ENCODE measurements at places on chromosomes 13 and 19.

DNA sequence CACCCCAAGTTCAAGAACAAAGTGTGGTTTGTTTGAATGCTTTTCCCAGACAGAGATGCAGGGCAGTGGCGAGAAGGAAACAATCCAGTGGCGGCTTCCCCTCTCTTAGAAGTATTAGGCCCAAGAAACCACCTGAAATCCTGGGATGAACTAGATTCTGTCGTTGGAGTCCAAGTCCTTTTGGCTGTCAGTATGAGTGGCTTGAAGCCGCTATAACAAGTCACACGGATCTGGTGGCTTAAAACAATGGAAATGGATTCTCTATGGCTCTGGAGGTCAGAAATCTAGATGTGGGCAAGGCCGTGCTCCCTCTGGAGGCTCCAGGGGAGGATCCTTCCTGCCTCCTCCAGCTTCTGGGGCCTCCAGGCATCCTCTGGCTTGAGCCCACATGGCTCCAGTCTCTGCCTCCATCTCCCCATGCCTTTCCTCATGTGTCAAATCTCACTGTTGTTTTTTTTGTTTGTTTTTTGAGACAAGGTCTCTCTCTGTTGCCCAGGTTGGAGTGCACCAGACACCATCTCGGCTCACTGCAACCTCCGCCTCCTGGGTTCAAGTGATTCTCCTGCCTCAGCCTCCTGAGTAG is 97.7 kb downstream of the GNG7 start:
- DNase-seq, result no peak

DNA sequence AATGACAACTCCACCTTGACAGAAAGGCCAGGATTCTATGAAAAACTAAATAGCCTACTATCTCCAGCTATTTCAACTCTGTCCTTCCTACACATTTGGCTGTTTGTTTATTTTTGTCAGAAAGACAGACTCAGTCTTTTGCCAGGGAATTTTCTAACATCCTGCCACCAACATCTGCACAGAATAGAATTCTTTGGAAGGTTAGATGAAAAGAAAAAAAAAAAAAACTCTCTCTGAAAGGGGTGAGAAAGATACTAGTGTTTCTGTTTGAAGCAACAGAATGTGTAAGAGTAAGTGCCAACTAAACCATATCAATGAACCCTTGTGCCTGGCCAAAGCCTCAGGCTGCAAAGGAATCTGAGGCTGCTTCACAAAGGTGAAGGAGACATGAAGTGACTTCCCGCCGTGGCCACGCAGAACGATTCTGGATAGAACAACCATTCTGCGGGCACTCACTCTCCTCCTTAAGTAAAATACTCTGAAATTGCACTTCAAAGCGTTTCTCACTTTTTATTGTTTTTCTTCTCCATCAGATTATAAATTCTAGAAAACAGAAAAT is 498.2 kb downstream of the IRS2 start:
- DNase-seq, result no peak

GRCh38 chr13:23531446-23531845 is 38.8 kb upstream of the TNFRSF19 start:
- no peak for DNase-seq

GRCh38 chr19:15129856-15130585 is 22.8 kb downstream of the SYDE1 start:
- DNase-seq, result no peak

DNA sequence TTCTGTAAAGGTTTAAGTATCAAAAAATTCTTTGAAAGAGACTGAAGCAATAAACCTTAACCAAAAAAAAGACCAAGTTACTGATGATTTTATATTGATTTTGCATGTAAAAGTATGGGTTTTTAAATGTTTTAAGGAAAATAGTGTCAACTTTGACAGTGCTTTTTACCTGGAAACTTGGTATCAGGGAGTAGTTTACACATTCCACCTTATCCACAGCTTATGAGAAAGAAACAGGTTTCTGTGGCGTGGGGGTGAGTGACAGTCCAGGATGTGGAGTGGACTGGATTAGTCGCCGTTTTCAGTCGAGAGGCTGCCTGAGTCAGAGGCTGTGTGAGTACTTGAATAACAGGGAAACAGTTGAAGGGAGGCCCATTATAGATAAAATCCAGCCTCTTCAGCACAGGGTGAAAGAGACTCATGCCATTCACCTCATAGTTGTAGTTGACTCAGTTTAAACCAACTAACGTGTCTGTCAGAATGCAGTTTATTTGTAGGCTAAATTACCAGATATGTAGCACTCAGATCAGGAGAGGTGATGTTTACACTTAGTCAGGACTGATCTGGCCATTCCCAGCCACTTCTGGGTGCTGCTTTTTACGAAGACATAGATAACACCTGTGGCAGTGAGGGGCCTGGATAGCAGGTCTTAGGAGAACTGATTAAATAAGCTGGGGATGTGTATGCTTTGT is 595 bp upstream of the GPR183 start:
- no peak for DNase-seq

GRCh38 chr19:53904909-53905308 is 4.2 kb upstream of the CACNG7 start:
- no peak for DNase-seq

DNA sequence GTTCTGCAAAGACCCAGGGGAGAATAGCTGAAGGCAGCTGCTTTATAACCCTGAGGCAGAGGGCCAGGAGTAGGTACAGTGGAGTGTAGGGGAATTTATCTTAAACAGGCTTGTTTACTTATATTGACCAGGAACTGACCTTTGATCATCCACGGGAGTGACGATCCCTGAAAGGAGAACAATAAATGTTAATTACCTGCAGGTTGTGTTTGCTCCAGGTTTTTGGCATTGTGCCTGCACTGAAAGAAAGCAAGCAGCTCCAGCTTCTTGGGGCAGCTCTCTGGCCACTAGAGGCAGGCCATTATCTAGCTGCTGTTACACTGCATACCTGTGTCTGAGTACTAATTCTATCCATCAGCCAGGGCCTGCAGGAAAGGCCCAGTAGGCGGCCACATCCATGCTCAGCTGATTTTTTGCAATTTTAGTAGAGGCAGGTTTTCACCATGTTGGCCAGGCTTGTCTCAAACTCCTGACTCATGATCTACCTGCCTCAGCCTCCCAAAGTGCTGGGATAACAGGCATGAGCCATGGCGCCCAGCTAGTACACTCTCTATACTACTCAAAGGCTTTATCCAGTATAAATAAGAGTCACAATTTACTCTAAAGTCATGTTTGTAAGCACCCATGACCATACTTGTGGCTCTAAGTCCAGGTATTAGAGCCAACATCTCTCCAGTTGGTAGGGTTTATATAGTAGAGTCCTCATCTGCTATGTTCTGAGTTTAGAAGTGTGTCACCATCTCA is 8.5 kb upstream of the ZNF91 start:
- no peak for DNase-seq

DNA sequence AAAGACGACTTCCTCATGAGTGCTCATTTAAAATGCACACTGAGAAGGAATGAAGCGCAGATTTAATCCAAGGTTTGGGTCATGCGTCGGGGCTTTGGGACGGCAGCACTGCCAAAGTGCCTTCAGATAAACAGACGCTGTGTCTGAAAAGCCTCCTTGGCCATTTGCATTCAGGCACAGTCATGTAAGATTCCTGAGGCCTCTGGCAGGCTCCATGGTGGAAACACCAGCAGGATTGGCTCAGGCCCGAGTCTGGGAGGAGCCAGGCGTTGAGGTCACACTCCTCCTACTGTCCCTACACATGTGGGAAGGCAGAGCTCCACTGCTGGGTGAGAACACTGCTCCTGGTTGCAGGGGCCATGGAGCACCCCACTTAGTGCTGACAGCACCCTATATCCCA is 113.3 kb upstream of the KL start:
- DNase-seq, result no peak

DNA sequence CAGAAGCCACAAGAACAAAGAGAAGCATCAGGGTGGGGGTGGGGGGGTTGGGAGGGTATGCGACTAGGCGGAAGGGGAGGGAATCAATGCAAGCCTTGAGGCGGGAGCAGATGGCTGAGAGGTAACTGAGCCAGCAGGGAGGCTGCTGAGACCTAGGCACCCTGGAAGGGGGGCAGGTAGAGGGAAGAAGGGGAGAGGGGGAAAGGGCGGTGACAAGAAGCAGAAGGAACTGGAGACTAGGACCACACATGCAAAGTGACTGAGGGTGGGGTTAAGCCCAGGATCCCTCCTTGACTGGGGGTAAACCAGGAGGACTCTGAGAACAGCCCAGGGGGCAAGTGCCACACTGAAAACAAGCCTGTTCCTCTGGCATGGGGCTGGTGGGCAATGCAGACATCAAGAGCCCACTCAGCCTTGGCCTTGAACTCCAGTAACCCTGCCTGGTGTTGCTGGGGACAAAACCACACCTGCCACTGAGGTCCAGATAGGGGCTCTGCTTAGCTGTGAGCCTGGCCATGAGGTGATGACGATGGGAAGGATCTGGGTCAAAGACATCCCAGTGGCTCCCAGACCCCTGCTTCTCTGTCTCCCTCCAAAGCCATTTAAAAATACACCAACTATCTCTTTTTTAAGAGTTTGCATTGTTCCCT is 20.3 kb downstream of the OPA3 start:
- DNase-seq, result no peak

DNA sequence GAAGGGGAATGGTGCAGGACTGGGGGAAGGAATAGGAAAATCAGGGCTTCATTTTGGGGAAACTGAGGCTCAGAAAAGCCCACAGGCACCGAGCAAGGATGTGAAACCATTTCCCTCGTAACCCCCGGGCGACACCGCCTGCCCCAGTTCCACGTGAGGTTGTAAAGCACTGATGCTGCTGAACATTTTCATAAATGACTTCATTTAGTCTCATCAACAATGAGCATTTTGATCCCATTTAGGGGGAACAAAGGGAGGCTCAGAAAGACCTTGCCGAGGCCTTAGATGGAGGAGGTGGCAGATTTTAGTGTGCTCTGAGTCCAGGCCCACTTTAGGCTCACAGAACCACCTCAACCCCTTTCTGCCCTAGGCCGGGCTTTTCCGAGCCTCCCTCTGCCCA is 20.5 kb upstream of the FBXO27 start:
- no peak for DNase-seq

DNA sequence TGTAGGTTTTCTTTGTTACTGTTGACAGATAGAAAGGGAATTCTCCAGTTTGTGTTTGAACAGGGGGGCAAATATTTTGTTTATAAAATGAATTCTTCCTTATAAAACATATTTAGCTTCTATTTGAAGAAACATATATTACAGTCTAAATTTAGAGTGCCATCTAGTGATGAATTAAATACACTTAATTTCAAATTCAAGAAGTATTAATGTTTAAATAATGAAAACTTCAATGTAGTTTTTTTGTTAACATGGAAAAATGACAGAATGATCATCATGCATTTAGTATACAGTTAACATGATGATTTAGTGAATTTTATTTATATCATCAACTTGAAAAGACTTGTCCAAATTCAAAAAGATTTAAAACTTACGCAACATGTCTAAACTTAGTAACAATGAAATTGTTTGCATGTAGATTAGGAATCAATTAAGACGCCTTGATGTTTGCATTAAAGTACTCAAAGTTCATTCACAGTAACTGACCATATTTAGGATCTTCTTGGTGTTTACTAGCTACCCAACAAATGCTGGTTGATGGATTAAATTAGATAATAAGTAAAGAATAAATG is 765.9 kb upstream of the SLITRK1 start:
- DNase-seq, result no peak

GRCh38 chr19:40357640-40358039 is 9.1 kb downstream of the PLD3 start:
- DNase-seq, result no peak

- no peak for DNase-seq
Measured at GRCh38 chr19:46385636-46386035, 27.7 kb downstream of the CCDC8 start.

DNA sequence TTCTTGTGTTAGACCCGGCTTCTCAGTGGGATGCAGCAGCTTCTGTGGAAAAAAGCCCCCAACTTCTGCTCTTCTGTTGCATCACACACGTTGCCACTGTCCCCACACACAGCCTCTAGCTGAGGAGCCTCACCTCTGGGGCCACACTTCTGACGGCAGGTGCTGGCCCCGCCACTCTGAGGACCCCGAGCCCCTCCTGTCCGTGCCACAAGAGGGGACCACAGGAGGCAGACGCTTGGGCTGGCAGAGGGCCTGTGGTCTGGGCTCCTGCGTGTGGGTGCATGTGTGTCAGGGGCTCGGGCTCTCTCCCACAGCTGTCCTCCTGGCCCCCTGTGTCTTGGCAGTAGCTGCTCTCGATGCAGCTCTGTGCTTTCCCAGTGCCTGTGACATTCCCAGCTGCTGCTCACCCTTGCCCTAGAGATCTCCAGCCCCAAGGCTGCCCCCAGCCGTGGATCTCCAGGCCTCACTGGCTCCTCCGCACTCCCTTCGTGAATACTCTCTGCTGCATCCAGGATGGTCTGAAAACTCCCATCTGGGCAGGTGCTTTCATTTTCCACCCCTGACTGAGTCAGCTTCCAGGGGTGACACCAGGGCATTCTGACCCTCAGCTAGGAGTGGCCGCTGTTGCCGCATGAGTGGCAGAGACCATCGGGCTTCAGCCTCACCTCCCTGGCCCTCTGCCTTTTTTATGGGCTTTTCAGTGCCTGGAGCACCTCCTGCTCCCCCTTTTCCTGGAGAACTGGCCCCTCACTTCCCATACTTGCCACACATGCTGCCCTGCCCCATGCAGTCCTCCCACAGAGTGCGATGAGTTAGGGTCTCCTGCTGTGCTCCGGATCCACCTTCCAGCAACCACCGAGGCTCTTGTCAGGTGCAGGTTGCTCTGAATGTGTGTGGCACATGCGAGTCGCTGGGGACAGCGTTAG is 13.7 kb downstream of the MAU2 start:
- DNase-seq, result no peak

DNA sequence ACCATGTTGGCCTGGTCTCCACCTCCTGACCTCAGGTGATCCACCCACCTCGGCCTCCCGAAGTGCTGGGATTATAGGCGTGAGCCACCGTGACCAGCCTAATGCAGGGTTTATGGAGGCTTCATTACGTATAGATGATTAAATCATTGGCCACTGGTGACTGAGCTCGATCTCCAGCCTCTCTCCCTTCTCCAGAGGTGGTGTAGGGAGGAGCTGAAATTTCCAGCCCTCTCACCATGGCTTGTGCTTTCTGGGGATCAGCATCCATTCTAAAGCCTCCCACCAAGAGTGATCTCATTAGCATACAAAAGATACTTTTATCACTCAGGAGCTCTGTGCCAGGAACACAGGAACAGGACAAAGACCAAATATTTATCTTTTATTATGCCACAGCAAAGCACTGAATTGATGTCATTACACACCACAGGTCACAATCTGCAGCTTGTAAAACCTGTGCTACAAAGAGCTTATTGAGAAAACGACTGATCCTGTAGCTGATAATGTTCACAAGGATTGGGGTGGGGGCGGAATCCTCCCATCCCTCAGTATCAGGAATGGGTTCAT is 32.4 kb downstream of the RHPN2 start:
- no peak for DNase-seq

Measured in NCI-H1930 (cell line).